Stimulated activated CD4-positive, alpha-beta T cell treated with anti-CD3 and anti-CD28 coated beads, TNF-alpha, amount 100 ng/mL, for 4 hours (primary cell): ENCODE measurements at places on chromosomes 5 and 9.

- DNase-seq: no peak
Measured at GRCh38 chr5:172902497-172903472, 56.4 kb upstream of the RPL26L1 start.

DNA sequence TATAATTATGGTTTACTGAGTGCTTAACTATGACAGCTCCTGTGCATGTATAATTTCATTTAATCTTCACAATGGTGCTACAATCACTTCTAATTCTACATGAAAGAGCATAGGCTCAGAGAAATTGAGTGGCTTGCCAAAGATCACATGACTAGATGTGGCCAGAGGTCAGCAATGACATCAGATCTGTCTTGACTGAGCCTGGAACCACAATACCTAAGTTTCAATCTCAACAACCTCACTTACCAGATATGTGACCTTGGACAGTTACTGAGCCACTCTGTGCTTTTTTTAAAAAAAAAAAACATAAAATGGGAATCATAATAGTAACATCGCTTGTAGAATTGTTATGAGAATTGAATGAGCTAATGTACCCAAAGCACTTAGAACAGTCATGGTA, 130.7 kb downstream of the TRIM32 start:
- DNase-seq: no peak

GRCh38 chr5:142627383-142628217, 58.3 kb downstream of the FGF1 start:
- no peak for DNase-seq

GRCh38 chr5:140734354-140734753, 34.1 kb downstream of the ZMAT2 start:
- no peak for DNase-seq

DNA sequence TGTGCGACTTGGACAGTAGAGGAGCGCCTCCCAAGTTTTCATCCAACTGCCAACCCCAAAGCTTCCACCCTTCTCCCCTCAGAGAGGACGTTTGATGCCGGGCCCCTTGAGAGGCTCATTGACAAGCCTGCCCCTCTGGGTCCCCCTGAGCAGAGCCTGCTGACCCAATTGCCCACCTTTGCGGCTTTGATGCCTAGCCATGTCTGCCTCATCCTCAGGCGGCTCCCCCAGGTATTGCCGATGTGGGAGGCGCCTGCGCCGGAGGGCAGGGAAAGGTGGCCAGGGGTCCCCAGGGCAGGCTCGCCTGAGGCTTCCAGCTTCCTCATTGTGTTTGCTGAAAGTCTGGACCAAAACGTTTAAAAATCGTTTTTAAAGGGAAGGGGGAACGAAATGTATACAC, 1.4 kb downstream of the ODF2 start:
- DNase-seq: no peak

- DNase-seq: peak; percentile 49
Measured at GRCh38 chr9:136787690-136788400, 3.3 kb upstream of the TMEM141 start.

- no peak for DNase-seq
Measured at GRCh38 chr5:74587300-74587699, 53.2 kb downstream of the ENC1 start.

DNA sequence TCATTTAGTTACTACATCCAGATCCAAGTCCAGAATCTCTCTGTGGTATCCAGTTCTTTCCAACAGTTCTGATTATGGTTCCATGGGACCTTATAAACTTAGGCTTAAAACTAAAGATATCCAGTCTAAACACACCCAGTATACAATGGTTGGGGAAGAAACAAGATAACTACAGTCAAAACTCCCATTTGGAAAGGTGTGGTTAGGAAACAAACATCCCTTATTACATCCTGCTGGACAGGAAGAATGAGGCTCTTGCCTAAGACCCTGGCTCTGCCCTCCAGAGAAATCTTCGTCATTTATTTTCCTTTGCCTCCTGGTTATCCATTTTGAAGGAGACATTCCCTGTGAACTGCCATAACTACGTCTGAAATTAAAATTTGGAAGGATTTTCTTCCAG, 64.6 kb upstream of the EPB41L4A start:
- no peak for DNase-seq

DNA sequence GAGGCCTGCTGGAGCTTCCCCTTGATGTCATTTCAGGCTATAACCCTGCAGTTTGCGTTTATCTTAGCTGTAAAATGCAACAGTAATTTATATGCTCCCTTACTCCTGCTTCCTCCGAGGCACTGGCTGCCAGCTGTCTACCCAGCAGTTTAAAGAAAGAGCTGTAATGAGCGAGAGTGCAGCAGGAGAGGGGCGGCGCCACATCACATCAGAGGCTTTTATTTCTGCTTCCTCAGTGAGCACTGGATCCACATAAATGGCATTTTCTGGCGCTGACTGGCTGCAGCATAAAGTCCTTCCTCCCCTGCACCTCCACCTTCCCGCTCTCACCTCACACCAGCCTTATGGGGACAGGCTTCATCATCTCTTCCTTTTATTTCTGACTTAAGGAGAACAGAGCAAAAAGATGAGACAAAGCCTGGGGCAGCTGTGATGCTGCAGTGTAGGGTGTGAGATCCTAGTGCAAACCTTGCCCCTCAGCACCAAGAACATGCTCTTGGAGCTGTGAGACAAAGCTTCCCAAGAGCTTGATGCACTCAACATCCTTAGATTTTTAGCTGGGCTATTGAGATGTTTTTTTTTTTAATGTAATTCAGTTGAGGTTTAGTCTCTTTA, 829.6 kb upstream of the ZNF608 start:
- DNase-seq: no peak

DNA sequence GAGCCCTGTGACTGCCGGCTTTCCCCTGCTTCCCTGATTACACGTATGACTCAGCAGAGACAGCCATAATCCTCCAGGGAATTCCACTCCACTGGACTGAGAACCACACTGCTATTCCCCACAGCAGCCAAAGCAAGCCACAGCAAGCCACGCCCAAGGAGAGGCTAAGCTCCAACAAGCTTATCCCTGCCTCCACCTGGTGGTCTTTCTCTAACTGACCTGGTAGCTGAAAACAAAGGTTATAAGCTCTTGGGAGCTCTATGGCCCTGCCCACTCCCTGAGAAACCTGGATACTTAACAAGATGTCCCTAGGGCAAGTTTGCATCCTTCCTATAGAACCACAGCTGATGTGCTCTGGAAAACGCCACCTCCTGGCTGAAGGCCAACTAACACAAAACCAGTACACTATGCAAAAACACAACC, 613.7 kb upstream of the CDH18 start:
- no peak for DNase-seq

DNA sequence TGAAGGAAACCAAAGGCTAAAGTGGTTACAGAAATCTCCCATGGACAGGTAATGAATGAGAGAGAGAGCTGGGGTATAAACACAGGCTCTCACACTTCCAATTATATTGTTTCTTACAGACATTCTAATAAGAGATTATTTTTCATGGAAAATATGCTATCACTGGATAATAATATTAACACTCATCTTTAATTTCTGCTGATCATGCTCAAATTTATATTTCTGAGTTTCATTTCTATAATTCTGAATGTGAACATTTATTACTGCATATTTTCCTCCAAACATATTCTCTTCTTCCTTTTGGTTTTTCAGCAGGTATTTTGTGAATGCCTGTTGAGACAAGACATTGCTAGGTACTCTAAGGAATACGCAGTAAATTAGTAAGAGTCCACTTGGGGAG, 410.2 kb upstream of the DAP start:
- no peak for DNase-seq

DNA sequence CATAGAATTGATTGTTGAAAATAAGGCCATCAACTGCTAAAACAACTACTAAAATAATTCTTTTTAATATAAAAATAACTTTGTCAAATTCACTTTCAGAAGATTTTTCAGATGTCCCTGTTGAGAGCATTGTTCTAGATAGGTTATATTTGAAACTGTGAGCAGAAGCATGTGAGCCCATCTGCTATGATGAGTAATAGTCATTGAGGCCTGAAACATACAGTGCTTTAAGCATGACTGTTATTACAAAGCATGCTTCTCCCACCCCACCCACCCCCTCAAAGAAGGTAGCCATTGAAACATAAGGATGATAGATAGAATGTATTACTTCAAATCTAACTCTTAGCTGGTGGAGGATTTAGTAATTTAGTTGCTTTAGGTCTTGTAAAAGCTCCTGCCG, 86.0 kb downstream of the UHRF2 start:
- DNase-seq: no peak

DNA sequence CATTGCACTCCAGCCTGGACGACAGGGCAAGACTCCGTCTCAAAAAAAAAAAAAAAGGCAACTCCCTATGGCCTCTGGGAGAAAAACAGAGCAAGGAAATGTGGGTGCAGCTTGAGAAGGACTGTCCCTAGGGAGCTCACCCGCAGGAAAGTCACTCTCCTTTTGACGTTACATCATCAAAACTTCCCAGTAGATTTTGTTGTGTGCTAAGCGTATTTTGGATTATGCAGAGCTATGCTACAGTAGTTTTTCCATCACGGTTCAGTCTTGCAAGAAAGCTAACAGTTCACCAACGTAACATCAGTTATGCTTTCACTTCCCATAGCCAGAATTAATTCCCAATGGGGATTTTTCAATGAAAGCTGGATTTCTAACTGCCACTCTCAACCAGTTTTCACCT, 138.8 kb downstream of the HSD17B3 start:
- no peak for DNase-seq

DNA sequence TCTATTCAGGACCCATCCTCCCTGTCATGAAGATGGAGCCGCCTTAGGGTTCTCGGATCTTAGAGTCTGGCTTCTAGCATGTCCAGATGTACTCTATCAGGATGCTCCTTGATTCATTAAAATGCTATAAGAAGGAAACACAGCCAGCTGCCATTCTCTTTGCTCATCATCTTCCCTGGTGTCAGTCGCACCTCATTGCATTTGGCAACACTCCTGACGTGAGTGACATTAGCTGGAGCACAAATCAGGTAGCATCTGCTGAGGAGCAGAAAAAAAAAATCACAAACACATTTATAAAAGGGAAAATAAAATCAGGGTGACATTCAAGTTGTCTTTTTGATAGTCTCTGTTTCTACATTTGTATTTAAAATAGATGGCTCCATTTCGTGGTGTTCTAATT, 226.1 kb upstream of the NMUR2 start:
- no peak for DNase-seq

- DNase-seq: no peak
Measured at GRCh38 chr9:120841930-120842684, 615 bp downstream of the PSMD5 start.

DNA sequence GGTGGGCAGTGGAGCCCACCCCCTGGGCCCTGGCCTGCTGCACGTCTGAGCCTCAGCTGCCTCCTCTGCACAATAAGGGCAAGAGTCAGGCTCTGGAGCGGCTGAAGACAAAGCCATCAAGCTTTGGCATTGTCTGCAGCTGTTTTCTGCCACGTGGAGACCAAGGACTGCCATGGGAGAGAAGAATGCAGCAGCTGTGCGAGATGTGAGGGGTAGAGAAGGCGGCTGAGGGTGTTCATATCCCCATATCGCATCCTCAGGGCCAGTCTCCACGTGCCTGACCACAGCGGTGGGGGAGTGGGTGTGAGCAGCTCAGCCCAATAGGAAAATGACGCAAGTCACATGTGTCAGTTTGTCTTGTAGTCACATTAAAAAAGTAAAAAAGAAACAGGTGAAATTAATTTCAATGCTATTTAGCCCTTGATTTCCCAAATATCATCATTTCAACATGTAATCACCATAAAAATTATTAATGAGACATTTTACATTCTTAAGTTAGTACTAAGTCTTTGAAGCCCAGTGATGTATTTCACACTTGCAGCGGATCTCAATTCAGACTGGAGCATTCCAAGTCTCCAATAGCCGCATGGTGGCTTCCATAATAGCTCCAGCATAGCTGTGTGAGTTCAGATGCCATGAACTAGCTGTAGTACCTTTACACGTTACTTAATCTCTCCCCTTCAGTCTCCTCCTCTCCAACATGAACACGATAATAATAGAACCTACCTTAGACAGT, 6.6 kb downstream of the C1QTNF2 start:
- DNase-seq: no peak

- no peak for DNase-seq
Measured at GRCh38 chr5:10538103-10538788, 25.6 kb upstream of the ANKRD33B start.

GRCh38 chr5:172632346-172633092, 8.5 kb upstream of the NEURL1B start:
- no peak for DNase-seq

GRCh38 chr5:144369006-144369405, 198.3 kb downstream of the KCTD16 start:
- no peak for DNase-seq

- no peak for DNase-seq
Measured at GRCh38 chr9:87854580-87854955, 28.1 kb upstream of the SPATA31E1 start.

GRCh38 chr5:72268753-72269410, 51.2 kb downstream of the MRPS27 start:
- DNase-seq: peak; percentile 12

- no peak for DNase-seq
Measured at GRCh38 chr5:124278636-124279035, 467.8 kb downstream of the ZNF608 start.

DNA sequence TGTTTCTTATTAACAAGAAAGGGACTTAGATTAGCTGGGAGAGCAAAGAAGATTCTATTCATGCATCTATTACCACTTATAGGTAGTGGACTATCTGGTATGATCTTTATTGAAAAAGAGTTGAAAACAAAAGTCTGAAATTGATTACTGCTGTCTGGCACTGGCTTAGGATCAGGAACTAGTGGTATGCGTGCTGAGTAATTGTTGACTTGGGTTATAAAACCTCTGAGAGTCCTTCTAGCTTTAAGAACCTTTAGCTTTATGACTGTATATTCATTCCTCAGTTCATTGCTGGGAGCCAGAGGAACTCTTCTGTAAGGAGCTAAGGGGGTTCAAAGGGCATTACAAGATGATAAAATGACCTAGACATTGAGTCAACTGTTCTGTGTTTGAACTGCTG, 7.6 kb downstream of the SLC1A1 start:
- DNase-seq: no peak

DNA sequence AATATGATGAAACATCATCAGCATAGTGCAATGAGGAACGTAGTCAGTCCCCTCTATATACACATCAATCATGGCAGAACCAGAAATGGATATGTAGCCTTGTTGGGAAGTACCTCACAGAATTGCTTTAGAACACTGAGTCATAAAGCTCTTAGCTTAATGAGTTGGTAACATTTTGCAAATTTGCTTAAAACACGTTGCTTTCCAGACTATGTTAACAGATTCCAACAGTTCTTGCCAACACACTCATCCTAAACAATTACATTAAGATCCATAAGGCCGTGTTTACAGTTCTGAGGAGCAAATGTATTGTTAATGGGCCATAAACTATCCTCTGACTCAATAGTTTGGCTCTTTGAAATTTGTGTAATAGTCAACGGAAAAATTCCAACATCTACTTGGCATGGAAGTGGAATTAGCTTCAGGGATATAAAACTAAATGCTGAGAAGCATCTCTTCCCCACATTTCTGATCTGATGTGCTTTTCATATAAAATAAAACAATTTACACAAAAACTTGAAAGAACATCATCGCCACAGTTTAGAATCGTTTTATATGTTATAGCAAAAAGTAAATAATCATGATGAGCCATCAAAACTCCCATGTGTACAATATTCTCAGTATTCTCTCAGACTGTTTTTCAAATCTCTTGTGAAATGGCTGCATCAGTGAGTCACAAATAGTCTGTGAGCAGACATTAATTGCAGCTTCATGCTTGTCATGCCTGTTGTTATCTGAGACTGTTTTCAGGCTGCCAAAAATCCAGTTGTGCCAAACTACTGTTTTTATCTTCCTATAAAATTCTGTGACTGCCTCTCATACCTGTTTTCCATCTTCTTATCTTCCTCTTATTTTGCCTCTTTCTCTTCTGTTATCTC, 291.9 kb downstream of the COX7C start:
- no peak for DNase-seq
